ENCODE measurements at places on chromosomes 6 and 20.

DNA sequence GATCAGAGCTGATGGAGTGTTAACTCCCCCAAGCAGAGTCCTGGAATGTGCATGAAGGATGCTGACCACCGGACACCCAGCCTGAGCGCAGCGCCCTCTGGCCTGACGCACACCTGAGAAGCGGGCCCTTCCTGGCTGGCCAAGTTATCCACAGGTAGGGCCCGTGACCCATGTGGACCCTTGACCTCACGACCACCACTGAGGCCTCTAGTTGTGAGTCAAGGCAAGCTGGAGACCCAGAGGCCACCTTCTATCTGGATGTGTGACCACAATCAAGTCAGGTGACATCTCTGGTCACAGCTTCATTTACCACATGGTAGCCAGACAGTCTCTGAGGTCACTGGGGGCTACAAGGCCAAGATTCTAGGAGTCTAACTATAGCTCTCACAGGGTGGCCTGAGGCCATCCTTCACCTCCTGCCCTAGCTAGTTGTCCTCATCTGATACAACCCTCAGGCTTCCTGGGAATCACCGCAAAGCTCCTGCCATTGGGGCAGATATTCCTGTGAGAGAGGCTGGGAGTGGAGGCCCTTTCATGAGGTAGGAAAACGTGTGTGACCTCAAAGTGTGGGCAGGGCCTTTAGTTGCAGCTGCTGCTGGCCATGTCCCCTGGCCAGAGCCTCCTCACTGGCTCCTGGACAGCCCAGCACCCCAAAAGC, 53.1 kb downstream of the DSTN start:
- no peak for DNase-seq

GRCh38 chr6:108846628-108847027, 1.6 kb upstream of the ARMC2 start:
- no peak for DNase-seq

DNA sequence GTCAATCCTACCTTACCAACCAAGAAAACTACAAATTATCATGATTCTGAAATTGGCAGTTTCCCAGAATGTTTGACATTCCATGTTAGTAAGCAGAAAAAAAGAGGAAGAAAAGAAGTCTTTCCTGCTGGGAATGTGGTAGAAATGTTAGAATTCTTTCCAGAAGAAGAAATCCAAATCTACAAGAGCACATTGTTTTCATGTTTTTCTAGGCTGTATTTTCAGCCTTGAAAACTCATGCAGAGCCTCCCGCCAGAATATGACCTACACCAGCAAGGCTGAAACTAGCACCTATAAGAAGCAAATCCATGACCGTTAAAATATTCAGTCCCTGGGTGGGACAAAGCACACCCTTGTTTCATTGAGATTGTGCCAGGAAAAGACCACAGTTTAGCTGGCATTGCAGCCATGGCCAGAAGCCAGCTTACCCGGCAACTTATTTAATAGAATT, 259.4 kb downstream of the GJA1 start:
- no peak for DNase-seq

DNA sequence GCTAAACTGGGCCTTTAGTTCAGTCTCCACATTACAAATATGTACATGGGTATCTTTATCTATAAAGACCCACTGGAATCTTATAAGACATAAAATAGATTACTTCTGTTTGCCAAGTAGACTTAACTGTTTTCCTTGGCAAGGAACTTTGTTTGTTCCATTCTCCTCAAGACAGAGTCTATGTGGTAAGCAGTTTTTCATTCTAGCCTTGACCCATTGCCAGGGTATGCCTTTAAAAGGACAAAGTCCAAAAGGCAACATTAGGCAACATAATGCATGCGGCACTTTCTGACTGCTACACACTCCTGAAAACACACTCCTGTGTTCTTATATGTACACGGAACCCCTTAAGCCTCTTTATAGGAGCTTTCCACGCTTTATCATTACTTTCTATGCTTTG, 20.4 kb downstream of the VNN1 start:
- DNase-seq = no peak

- no peak for DNase-seq
Measured at GRCh38 chr6:98927534-98927933, 20.2 kb downstream of the FBXL4 start.

DNA sequence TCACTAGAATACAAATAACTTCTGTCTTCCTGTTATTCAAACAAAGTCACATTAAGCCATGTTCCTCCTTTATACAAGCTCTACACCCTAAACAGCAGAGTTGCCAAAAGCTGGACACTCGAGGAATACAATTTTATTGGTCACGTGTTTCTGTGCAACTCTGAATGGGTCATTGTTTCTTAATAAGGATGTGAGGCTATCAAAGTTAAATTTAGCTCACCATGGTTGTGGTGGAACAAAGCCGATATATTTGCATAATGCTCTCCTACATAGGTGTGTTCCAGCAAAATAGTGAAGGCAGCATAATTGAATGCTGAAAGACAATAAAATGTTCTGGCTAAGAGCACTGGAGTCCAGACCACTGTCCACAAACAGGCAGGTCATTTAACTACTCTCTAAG, 36.9 kb upstream of the CD2AP start:
- no peak for DNase-seq

DNA sequence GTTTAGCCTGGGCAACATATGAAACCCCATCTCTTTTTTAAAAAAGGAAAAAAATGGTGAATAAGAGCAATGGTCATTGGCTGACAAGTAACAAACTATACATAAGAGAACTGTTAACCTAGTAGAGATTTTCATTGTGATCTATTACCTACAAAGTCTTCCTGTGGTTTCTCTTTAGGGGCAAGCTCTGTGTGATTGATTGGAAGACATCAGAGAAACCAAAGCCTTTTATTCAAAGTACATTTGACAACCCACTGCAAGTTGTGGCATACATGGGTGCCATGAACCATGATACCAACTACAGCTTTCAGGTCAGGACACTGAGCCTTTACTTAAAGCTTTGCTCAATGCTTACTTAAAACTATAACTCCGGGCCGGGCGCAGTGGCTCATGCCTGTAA, 19.2 kb downstream of the MGME1 start:
- DNase-seq = no peak

DNA sequence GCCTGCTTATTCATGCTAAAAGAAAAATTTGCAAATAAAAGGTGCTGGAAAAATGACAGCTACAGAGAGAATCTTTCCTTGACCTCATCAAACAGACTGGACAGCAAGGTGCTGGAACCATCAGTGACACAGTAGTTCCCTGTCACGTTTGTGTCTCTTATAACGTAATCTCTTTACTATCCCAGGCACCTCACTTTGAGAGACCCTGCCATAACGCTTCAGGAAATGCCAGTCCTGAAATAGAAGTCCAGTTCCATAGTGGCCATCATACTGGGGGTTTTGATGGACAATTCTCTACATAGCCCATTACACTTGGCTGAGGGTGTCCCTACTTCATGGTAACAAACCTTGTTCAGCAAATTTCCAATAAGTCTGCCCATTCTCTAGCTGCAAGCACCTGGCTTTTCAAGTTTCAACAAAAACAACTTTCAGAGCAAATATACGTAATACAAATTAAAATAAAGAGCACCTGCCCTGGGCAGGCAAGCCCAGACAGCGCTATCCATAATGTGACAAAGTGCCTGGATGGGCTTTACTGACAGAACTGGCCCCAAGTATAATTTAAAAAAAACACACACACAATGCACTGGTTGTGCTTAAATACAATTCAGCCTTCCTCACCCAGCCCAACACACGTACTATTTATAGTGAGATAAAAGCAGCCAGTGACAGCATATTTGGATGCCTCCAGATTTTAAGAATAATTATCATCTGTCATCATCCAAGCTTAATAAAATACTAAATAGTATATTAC, 38.7 kb downstream of the CNKSR3 start:
- peak; percentile 85 for DNase-seq

DNA sequence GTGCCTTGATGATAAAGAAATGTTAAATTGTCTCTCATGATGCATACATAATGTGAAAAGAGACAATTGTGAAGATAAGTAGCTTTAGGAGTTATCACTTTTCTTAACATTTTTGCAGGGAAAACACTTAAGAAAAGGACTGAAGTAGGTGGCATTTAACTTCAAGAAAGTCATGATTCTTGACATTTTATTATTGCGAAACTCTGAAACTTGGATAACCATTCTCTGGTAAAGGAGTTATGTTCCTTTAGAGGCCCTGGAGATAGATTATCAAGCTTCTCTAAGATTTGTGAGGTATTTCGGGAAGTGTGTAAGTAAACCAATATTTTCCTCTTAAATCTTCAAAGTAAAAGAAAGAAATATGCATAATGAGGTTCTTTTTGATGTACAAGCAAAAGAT, 38.5 kb downstream of the HTR1B start:
- no peak for DNase-seq

- no peak for DNase-seq
Measured at GRCh38 chr6:52534966-52535390, 41.9 kb downstream of the TRAM2 start.

DNA sequence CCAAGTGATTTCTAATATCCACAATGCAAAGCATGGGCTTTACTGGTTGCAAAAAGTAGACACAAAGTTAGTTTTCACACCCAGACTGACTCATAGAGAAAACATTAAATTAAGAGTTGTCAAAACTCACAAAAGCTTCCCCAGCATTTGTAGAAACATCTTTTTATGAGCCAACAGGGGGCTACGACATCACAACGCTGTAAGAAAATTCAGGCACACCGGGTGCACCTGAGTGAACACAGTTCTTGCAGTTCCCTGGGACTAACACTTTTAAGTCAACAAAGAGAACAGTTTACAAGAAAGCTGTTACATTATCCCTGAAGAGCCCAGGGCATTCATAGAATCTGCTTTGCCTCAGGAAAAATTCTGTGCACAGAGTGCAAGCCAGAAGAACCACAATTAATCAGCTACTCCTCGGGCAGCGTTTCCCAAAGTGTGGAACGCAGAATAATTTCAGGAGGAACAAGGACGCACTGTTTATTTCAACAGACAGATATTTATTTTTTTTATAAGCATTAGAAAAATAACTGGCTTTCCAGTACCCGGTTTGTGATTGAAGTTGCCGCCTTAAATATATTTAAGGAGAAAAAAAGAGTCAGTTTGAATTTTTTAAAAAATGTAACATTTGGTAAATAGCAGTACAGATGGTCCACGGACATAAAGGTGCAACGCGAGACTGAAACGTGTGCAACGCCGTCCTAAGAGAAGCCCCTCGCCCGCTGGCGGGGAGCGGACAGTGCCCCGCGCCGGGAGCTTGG, 1.2 kb downstream of the NCOA5 start:
- no peak for DNase-seq

DNA sequence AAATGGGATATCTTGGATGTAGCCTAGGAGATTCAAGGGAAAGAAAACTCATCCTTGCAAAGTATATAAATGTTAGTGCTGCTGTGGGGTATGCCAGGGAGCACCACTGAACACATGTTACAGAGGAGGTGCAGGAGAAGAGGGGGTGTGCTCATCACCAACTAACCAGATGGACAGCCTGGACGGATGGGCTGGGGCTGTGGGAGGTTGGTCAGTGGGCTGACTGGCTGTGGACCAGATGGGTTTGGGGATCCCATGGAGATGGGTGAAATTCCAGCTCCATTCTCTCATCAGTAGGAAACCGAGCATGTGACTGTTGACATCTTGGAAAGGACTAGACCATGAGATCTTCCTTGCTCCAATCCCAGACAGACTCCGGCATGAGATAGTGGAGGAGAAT, 201.0 kb downstream of the LRFN2 start:
- DNase-seq = no peak

DNA sequence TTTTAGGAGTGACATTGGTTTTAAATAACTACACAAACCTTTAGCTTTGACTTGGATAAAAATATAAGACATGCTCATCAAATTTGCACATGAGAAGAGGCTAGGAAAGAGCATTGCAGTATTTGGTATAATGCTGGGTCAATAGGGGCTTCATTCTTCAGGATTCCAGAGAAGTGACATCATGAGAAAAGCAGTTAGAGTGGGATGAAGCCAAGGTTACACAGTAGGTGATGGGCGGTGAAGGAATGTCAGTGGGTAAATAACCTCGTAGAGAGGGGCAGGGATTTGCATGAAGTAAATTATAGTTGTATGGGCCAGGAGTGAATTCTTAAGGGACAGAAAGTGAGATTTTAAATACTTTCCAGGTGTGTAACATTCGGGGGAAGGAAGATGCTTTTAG, 216.2 kb downstream of the RFPL4B start:
- no peak for DNase-seq

DNA sequence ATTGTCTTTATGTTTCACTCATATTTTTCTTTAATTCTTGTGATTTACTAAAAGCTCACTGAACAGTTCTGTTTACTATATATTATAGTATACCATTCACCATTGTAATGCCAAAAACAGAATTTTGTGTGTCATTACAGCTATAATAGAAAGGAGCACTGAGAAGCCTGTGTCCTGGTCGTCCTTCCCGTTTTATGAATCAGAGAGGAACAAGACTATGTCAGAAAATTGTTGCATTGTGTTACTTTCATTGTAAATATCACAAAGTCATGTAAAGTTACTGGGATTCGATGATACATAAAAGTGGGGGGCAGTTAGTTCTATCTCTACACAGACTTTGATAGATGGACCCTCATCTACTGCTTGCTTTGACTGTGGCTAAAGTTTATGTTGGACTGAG, 145.1 kb downstream of the QKI start:
- DNase-seq = no peak

GRCh38 chr20:17845701-17846475, 122.7 kb downstream of the SNX5 start:
- DNase-seq = no peak

DNA sequence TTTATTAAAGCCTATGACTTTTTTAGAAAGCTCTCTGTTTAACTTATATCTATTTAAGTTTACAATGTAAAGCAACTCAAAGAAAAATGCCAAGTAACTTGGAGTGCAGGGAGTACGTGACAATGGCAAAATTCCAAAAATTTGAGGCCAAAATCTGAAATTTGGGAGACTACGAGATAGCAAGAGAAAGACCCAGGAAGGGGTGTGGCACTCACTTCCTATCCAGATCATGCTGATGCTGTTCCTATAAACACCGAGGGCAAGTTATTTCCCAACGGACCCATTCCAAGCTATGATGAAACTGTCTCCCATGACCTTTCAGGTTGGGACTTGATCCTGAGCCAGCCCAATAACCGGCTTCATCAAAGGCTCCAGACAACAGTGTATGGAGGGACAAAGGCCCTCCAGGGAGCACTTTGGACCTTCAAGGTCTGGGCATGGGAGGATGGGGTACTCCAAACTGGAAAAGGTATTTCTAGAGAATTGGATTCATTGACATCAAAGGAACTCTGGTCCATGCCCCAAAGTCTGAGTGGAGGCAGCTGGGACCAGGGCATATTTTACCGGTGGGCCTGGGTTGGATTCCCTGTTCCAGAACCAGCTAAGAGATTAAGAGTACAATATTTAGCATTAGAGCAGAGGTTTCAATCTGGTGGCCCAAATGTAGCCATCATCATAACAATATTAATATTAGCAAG, 15.7 kb upstream of the SLC13A3 start:
- DNase-seq = no peak

All from NCI-H2081 treated with DMSO at 0.1 percent for 48 hours (cell line).